ENCODE measurements at places on chromosomes 4 and X. TPM values are rescaled to one million over a fixed set of nuclear protein-coding genes. Genes with fewer than 3 reads are reported as not detected.

MND1 gene
- total RNA-seq, result 32.1 TPM

TIGD4 gene
- total RNA-seq, result 1.8 TPM

TMEM156 gene
- not detected for total RNA-seq

NKX3-2 gene
- 0.52 TPM for total RNA-seq

MUC7 gene
- not detected for total RNA-seq

ETDA gene
- not detected for total RNA-seq

N4BP2 gene
- total RNA-seq, result 18.0 TPM

NPY2R gene
- 0.04 TPM for total RNA-seq

TEX13D gene
- not detected for total RNA-seq

PCGF3 gene
- 53.6 TPM for total RNA-seq

GC gene
- not detected for total RNA-seq

TKTL2 gene
- total RNA-seq, result not detected

MAGEA12 gene
- total RNA-seq, result not detected

GPRASP2 gene
- total RNA-seq, result 20.8 TPM

TEX13C gene
- 0.18 TPM for total RNA-seq

KIF4A gene
- 36.0 TPM for total RNA-seq

SYP gene
- 1.9 TPM for total RNA-seq

GPR119 gene
- total RNA-seq, result not detected

TLR3 gene
- total RNA-seq, result 1.8 TPM

WDR17 gene
- 1.0 TPM for total RNA-seq

ACE2 gene
- total RNA-seq, result 0.45 TPM

PRAF2 gene
- total RNA-seq, result 6.3 TPM

HSD17B11 gene
- 20.9 TPM for total RNA-seq

NDNF gene
- 3.4 TPM for total RNA-seq

ZNF157 gene
- total RNA-seq, result 0.31 TPM

Data from H7 (cell line).